Breast epithelium (tissue), 4 donors: ENCODE measurements at places on chromosomes 7 and 10.
A peak's percentile ranks its signal among the peaks of the same experiment; 100 is the strongest.

DNA sequence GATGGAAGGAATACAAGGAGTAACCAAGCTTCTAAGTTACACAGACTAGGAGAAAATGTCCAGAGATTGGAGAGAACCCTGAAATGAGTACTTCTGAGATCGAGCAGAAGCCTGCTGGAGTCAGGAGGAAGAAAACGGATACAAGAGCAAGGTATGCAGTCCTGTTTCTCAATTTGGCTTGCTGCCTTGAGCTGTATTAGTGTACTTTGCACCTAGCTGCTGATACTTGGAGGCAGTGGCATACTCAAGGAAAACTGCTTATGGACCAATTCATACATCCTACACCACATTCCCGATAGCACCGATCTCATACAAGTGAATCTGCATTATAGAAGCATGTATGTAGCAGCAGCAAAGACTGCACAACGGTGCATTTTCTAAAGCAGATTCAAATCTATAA, 14.4 kb downstream of the PIP4K2A start:
- no peak for DNase-seq

DNA sequence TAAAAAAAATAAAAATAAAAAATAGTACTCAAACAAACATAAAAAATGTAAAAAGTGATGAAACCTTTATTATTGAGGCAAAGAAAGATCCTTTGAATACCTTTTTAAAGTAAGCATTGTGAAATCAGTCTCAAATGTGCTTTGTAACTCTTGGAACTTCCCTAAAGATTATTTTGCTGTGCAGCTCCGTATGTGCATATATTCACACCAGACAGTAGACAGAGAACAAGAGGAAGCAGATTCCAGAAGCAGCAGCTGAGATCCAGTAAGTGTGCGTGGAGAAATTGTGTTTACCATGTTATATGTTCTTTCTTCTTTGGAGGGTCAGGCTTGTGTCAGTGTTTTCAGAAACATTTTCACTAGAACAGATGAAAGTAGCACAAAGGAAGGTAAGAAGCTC, 324.9 kb downstream of the AGMO start:
- no peak for DNase-seq

- DNase-seq: no peak
Observed at GRCh38 chr7:127391591-127392181, 822 bp downstream of the ZNF800 start.

GRCh38 chr10:24618401-24618800, 105.3 kb downstream of the ARHGAP21 start:
- no peak for DNase-seq

- no peak for DNase-seq
Observed at GRCh38 chr7:122791959-122792545, 89.3 kb upstream of the RNF148 start.

DNA sequence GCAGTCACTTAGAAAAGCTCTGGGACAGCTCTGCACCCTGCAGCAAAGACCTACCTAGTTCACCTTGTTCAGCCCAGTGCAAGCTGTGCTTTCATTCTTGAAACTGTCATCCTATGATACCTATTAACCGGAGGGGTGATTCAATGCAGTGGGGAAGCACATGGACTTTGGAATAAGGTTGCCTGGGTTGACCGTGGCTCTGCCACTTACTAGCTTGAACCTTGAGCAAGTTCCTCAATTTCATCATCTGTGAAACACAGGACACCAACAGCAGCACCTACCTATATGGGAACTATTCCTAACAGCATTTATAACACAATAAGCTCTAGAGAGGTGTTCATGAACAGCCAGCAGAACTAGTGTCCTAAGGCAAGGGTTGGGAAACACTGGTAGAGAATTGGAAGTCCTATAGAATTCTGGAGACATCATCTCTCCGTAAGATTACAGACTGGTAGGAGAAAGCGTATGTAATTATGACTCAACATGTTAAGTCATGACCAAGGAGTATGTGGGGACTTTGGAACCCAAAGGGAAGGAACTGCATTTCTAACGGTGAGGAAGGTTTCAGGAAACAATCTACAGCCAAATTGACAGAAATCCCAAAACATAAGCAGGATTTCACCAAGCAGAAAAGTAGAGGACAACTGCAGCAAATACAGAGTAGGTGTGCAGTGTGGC, 270.0 kb downstream of the USP6NL start:
- no peak for DNase-seq

DNA sequence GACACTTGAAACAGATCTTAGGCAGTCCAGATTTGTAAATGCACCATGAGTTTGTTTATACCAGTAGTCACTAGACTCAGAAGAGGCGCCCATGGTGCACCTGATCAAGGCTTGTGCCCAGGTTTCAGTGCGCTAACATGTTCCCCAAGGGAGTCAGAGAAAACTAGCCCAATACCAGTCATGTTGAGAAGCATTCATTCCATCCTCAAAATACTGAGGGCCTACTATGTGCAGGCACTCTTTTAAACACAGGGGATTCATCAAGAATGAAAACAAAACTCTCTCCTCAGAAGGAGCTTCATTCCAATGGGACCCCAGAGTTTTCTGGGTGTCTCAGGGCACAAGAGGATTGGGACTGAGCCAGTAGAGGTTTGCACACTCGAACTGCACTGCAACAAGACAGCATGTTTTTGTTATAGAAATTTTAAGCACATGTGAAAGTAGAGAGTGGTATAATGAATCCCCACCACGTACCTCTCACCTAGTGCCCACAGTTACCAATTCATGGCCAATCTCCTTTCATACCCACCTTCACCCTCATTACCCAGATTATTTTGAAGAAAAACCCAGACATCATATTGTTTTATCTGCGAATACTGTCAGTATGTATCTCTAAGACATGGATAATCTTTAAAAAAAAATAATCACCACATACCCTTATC, 55.0 kb upstream of the ARID5B start:
- DNase-seq: no peak

DNA sequence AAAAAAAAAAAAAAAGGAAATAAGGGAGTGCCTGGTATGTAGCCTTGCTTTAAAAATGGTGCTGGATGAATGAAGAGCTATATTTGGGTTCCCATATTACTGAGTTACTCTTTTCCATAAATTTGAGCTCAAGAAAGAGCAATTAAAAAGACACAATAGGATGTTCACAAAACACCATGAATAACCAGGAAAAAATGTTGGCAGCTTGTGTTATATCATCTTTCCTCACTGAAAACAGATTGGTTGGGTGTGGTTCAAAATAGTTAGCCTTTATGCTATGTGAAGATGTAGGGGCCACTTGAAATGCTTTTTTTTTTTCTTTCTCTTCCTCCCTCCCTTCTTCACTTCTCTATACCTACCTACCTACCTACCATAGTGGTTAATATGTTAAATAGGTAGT, 256.9 kb downstream of the STK31 start:
- DNase-seq: no peak

GRCh38 chr7:93203496-93203895, 22.8 kb downstream of the HEPACAM2 start:
- no peak for DNase-seq

DNA sequence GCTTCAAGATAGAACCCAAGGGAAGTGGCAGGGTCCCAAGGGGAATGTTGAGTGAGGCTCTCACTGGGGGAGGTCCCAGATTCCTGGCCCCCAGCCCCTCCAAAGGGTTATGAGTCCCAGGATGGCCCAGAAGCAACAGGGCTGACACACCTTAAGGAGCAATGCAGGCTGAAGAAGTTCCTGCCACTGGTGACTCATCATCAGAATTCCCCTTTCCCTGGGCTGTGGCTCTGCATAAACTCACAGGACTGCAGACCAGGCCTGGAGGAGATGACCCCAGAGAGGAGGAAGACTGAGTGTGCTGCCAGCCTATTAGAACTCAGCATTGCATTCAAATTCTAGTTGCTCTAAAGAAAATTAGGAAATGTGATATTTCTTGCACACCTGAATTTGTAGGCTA, 126.7 kb downstream of the DPP6 start:
- no peak for DNase-seq

DNA sequence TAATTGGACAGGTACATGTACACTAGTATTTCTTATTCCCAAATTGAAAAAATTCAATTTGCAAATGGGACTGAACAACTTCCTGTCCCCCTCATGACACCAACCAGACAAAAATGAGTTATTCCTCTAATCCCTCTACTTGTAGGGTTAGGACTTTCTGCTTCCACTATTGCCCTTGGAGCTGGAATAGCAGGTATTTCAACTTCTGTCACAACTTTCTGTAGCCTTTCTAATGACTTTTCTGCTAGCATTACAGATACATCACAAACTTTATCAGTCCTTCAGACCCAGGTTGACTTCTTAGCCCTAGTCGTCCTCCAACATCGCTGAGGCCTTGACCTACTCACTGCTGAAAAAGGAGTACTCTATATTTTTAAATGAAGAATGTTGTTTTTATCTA, 6.4 kb downstream of the CYP3A7 start:
- no peak for DNase-seq

- DNase-seq: no peak
Observed at GRCh38 chr7:79361214-79361613, 92.3 kb downstream of the MAGI2 start.

- peak; percentile 79 for DNase-seq
Observed at GRCh38 chr10:72260239-72260975, 13.3 kb upstream of the DDIT4 start.

- DNase-seq: no peak
Observed at GRCh38 chr7:144510621-144511020, 107.1 kb upstream of the NOBOX start.

- no peak for DNase-seq
Observed at GRCh38 chr10:36280321-36280741, 638.2 kb upstream of the FZD8 start.

DNA sequence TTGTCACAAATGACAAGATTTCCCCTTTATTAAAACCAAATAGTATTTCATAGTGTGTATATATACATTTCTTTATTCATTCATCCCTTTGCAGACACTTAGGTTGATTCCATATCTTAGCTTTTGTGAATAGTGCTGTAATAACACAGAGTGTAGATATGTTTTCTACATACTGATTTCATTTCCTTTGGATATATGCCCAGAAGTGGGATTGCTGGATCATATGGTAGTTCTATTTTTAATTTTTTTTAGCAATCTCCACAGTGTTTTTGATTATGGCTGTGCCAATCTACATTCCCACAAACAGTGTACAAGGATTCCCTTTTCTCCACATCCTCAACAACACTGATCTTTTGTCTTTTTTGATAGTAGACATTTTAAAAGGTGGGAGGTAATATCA, 46.4 kb downstream of the CSTF2T start:
- DNase-seq: no peak

DNA sequence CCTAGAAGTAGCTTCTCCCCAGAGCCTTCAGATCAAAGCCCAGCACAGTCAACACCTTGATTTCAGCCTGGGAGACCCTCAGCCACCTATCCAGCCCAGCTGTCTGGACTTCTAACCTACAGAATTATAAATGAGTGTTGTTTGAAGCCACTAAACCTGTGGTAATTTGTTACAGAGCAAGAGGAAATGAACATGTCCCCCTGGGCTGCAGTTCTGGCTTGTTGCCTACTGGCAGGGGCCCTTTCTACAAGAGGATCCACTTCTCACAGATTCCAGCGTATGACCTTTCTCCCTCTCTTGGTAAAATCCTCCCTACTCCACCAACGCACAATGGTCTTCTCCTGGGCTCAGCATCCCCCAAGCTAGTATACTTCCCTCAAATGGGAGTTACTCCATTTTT, 46.4 kb upstream of the ECHDC3 start:
- no peak for DNase-seq

DNA sequence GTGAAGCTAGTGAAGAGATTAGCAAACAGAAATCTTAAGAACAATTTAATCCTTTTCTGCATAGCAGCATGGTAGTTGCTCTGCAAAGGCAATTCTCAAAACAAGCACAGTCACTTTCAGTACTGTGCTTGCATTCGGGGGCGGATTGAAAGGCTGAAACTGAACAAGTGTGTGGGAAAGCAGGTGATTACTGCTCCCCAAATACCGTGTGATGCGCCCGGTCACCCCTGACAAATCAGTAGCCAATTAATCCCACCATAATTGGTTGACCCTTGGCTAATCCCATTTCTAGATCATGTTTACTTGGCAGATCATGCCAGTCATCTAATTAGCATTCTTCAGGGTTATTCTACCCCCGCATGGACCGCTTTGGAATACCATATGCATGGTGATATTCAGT, 76.5 kb upstream of the ADRB1 start:
- no peak for DNase-seq

- DNase-seq: peak; percentile 27
Observed at GRCh38 chr10:77163670-77164348, 473.8 kb downstream of the KCNMA1 start.

DNA sequence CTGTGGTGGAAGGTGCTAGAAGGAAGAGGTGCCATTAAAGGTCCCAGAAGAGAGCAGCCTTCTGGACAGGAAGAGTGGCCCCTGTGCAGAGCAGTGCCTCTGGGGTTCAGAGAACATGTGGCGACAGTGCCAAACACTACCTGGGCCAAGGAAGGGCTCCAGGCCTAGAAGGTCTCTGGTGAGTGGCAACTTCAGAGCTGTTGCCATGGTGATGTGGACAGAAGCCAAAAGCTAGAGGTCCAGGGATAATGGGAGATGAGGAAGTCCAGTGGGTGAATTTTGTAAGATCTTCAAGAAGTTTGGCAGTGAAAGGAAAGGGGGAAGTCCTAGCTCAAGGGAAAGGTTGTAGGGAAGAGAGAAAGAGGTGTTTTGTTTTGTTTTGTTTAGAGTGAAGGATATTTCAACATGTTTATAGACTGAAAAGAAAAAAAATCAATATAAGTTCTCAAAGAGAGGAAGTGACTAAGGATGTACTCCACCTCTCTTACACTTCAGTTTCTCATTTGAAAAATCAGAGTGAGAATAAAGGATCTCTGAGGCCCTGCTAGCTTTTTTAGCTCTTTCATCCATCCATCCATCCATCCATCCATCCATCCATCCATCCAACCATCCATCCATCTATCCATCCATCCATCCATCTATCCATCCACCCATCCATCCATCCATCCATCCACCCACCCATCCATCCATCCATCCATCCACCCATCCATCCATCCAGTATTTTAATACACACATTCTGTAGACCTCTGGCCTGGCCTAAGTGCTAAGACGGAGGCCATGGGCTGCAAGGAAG, 77.1 kb upstream of the DUSP5 start:
- peak; percentile 66 for DNase-seq

DNA sequence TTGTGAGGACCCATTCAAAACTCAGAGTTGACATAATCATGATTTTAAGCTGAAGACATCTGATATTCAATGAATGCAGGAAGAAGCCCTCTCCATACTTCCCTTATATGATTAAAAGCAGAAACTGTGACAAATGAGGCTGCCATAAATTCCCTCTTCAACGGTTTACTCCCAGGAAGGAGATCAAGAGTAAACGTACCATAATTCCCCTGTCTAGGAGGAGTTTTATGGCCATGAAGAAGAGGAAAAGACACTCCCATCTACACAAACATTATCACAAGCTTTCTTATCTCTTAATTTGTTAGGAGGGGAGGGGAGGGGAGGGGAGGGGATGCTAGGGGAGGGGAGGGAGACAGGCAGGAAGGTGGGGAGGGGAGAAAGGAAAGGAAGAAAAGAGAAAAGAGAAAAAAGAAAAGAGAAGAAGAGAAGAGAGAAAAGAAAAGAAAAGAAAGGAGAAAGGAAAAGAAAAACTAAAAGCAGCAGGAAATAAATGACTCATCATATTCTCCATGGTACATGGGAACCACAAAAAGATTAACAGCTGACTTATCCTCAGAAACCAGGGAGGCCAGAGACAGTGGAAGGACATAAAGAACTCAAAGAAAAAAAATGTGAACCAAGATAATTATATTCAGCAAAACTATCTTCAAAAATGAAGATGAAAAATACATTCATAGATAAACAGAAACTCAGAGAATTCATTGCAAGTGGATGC, 121.6 kb downstream of the ALOX5 start:
- no peak for DNase-seq
